ENCODE measurements at places on chromosomes 16 and 17.

DNA sequence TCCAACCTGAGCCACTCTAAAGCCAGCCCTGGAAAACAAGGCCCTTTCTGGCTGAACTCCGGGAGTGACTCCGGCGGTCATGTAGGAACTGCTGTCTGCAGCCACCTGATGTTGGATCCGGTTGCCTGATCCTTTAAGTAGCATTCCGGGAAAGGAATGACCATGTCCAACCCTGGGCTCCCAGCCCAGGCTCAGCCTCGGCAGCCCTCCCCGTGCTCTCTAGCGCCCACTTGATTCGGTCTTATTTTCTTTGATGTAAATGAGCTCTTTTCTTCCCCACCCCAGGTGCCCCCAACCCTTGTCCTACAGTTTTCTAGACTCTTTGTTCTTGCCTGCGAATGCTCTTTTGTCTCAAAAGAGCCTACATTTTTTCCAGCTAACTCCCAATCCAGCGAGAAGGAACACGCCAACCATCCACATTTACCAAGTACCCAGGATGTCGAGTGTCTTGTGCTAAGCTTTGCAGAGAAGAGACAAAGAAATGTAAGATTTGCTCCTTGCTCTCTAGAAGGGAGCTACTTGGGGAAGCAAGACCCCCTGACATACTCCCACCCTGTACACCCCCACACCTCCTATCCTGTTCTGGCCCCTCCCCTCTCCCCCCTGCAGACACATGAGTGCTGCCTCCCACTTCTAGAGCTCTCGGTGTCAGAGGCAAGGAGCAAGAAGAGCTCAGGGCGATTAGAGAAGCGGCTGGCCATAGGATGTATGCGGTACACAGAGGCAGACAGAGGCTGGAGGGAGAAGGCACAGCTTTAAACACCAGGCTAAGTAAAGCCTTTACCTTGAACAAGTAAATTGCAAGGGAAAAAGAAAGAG lies 53.8 kb downstream of the COG7 start:
- no peak for DNase-seq

- no peak for DNase-seq
These were observed 88.8 kb upstream of the TNRC6C start for GRCh38 chr17:77869665-77870132.

GRCh38 chr17:13864521-13864920 lies 204.8 kb upstream of the COX10 start:
- no peak for DNase-seq

DNA sequence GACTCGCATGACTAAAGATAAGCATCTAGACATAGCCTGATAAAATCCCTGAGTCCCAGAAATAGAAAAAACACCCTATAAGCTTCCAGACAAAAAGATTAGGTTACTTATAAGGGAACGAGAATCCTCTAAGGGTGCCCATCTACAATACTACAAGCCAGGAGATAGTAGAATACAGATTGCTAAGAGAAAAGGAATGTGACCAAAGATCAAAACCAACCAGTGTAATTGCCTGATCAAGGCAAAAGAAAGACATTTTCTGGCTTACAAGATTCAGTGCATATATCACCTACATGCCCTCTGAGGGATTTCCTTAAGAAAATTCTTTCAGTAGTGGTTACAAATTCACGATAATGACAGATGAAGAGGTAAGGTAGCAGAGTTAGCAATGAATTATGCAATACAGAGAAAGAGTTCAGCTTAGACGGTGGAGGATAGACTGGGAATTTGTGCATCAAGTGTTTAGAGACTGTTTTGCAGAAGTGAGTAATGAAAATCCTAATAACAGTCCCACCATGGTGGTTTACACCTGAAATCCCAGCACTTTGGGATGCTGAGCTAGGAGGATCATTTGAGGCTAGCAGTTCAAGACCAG lies 35.0 kb downstream of the BCL7C start:
- no peak for DNase-seq

DNA sequence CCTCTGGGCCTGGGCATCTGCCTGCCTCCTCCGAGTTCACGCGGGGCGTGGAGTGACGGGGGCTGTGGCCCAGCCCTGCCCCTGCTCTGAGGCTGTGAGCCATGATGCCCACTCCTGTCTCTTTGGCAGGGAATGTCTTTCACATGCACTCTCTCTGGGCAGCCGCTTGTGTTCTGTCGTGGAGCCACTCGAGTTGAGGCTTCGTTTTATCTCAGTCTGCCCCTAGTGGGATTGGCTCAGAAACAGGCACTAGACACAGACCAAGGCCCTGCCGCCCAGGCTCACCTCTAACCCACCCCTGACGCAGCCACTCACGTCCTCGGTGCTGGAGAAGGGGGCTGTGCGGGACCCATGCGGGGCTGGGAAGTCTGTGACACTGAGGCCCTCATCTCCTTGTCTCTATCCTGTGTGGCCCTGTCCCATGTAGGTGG lies 67.5 kb upstream of the KCTD5 start:
- DNase-seq = no peak

- no peak for DNase-seq
These were observed 22.4 kb downstream of the SNX11 start for GRCh38 chr17:48129981-48130380.

DNA sequence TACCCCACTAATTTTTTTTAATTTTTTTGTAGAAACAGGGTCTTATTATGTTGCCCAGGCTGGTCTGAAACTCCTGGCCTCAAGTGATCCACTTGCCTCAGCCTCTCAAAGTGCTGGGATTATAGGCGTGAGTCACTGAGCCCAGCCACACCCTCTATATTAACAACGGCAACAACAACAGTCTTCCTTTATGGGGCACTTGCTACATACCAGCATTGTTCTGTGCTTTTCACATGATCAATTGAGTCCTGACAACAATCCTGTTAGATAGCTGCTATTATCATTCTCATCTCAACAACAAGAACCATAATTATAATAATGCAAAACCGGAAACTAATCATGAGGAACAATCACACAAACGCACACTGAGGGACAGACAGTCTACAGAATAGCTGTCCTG lies 12.6 kb upstream of the ARL5C start:
- DNase-seq = no peak

DNA sequence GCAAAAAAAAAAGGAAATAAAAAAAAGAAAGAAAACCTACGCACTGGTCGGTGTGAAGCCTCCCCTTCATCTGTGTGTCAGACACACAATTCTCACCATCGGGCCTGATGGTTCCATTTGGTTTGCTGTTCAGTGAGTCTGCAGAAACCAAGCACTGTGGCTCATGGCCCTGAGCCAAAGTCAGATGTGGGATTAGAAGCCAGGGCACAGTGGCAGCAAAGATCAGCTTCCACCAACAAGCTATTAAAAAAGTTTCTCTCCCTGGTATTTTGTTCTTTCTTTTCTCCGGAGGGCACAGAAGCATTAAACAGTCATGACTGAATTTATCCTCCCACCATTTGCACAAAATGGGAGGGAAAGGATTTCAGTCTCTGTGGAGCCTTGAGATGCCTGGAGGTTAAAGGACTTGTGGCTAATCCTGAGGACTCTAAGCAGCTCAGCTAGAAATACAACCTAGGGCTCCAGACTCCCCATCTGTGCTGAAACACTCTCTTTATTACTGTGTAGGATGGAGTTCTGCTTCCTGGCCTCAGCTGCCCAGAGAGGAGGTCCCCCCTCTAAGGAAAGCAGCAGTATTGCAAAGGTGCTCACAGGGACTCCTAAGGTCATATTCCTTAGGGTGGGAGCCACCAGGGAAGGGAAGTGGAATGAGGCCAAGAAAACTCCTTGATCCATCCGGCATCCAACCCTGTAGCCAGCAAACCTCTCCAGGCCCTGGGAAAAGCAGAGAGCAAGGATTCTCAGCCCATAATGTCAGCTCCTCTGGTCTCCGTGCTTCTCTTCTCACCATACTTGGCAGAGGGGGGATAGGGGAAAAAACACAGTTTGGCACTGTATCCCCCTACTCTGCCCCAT lies 28.2 kb downstream of the SLC39A11 start:
- no peak for DNase-seq
